Mesenchymal stem cell (in vitro differentiated cells and primary cell): ENCODE measurements at places on chromosomes 13 and 19.

GRCh38 chr13:65943024-65943423 lies 1287.1 kb downstream of the PCDH9 start:
- H3K36me3 ChIP-seq: no peaks in the 10 kb centered on the region
- no peak for DNase-seq
- H3K27ac ChIP-seq: no peak overlapping the region
- H3K4me1 ChIP-seq: no peaks in the 10 kb centered on the region
- no peak overlapping the region for H3K4me3 ChIP-seq

DNA sequence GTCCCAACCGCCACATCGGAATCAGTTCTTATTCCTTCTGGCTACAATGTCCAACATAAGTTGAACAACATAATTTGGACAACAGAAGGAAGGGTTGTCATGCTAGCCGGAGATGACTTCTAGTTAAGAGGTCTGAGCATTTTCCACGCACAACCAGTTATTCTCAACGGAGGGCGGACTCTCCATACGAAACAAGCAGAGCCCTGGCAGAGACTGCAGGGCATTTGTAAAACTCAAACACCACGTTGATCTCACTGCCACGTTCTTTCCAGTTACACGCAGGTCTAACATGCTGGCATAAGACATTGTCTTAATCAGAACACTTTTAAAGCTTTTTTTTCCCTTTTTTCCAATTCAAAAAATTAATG lies 38.3 kb upstream of the DCUN1D2 start:
- no peaks in the 10 kb centered on the region for H3K27me3 ChIP-seq
- no peak overlapping the region for H3K27ac ChIP-seq
- no peak for DNase-seq
- peaks cover 14% of the 10 kb centered on the region for H3K4me1 ChIP-seq
- peaks cover 90% of the 10 kb centered on the region for H3K36me3 ChIP-seq

GRCh38 chr19:7177926-7178325 lies 108.4 kb downstream of the ZNF557 start:
- H3K27me3 ChIP-seq: no peaks in the 10 kb centered on the region
- peaks cover 3% of the 10 kb centered on the region for H3K4me1 ChIP-seq
- H3K27ac ChIP-seq: no peak overlapping the region
- DNase-seq: no peak
- H3K36me3 ChIP-seq: no peaks in the 10 kb centered on the region
- H3K4me3 ChIP-seq: no peak overlapping the region

- H3K4me1 ChIP-seq: peaks cover 34% of the 10 kb centered on the region
- H3K27ac ChIP-seq: peak overlapping the region; percentile 79
- H3K36me3 ChIP-seq: peaks cover 37% of the 10 kb centered on the region
- H3K27me3 ChIP-seq: no peaks in the 10 kb centered on the region
Observed at GRCh38 chr19:927351-927779, 1.5 kb downstream of the ARID3A start.

- H3K4me3 ChIP-seq: no peak within 1 kb of the TSS
- DNase-seq: no peak
- peaks cover 11% of the 10 kb centered on the region for H3K4me1 ChIP-seq
- H3K27me3 ChIP-seq: no peaks in the 10 kb centered on the region
- H3K36me3 ChIP-seq: no peaks in the 10 kb centered on the region
Observed at GRCh38 chr19:44613295-44614178, at the start of gene IGSF23. TSS of gene IGSF23 (plus strand) at chr19:44613563. CDS start at chr19:44613646, 83 bp downstream.

DNA sequence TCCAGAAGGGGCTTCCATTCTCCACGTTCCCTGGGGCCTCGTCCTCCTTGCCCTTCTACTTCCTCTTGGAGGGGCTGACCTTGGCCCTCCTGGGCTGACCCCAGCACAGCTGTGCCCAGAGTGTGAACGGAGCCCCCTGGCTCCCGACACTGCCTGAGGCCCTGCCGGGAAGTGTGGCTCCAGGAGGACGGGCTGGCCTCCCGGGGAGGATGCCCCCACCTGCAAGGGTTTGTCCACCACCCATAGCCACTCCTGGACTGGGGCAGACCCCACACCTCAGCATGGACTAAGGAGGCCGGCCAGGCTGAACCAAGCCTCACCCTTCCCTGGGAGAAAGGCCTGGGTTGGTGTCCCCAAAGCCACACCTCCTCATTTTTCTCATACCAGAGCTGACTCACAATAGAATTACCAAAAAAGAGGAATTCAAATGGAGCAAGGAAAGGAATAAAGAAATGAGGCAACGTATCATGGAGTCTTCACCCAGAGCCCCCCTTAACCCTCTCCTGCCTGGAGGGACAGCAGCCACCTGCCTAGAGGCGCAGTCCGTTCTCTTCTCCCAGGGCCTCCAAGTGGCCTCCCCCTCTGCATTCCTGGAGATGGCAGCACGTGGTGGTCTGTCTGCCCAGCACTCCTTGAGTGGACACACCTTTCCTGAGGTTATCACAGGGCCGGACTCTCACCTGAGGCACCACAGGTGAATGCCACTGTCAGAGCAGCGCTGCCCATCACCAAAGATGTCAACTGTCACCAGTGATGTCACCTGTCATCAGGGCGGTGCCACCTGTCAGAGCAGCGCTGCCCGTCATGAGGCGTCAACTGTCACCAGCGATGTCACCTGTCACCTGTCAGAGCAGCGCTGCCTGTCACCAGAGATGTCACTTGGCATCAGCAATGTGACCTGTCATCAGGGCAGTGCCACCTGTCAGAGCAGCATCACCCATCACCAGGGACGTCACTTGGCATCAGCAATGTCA lies 3.1 kb upstream of the C13orf46 start:
- no peak for DNase-seq
- H3K27ac ChIP-seq: peak overlapping the region; percentile 45
- peaks cover 31% of the 10 kb centered on the region for H3K4me1 ChIP-seq

GRCh38 chr13:63851526-63851925 lies 2435.9 kb upstream of the PCDH20 start:
- H3K36me3 ChIP-seq: no peaks in the 10 kb centered on the region
- peaks cover 4% of the 10 kb centered on the region for H3K4me1 ChIP-seq
- H3K27me3 ChIP-seq: no peaks in the 10 kb centered on the region
- H3K27ac ChIP-seq: peak overlapping the region; percentile 32

GRCh38 chr19:343941-344624 lies 513 bp downstream of the MIER2 start:
- no peaks in the 10 kb centered on the region for H3K27me3 ChIP-seq
- DNase-seq: peak; percentile 54
- peaks cover 37% of the 10 kb centered on the region for H3K4me1 ChIP-seq
- H3K27ac ChIP-seq: no peak overlapping the region
- peaks cover 18% of the 10 kb centered on the region for H3K36me3 ChIP-seq

- DNase-seq: no peak
- no peaks in the 10 kb centered on the region for H3K4me1 ChIP-seq
- H3K36me3 ChIP-seq: no peaks in the 10 kb centered on the region
- no peak overlapping the region for H3K4me3 ChIP-seq
- no peak overlapping the region for H3K27ac ChIP-seq
Observed at GRCh38 chr13:55553701-55554100, 1587.0 kb upstream of the PRR20A start.

DNA sequence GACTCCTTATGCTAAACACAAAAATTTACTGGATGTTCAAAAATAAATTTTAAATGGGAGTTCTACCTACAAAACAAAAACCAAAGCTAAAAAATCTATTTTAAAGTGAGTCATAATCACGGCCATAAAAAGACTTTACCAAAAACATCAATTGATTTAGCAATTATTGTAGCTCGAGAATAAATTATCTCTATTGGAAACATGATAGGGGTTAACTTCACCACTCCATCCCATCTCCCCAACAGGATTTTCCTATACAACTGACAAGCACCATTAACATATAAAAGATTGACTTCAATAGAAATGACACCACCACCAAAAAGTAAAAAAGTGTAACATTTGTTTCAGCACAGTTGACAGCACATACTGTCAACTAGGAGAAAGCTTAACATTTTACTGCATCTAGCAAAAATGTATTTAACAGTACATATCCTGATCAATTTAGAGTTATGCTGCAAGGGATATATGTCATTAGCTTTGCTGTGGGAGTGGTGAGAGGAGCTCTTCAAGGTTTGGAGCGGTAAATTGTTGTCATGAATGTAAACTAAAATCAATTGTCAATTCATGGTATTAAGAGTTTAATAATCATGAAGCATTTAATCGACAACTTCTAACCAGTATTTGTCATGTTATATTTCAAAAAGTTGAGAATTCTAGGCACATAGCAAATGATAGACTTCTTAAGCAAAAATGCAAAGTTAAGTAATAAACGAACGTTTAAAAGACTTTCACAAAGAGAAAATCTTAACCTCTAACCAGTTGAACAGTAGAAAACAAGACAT lies 3.8 kb downstream of the UBL3 start:
- no peaks in the 10 kb centered on the region for H3K27me3 ChIP-seq
- no peak overlapping the region for H3K4me3 ChIP-seq
- H3K27ac ChIP-seq: no peak overlapping the region
- H3K4me1 ChIP-seq: no peaks in the 10 kb centered on the region

GRCh38 chr13:44218501-44219240 lies 155.0 kb upstream of the SERP2 start:
- no peak overlapping the region for H3K27ac ChIP-seq
- no peaks in the 10 kb centered on the region for H3K27me3 ChIP-seq
- DNase-seq: no peak
- H3K36me3 ChIP-seq: no peaks in the 10 kb centered on the region
- no peak overlapping the region for H3K4me3 ChIP-seq

GRCh38 chr13:107649079-107649478 lies 566.3 kb downstream of the LIG4 start:
- H3K27me3 ChIP-seq: no peaks in the 10 kb centered on the region
- H3K4me3 ChIP-seq: no peak overlapping the region
- H3K27ac ChIP-seq: no peak overlapping the region

- no peak for DNase-seq
- peaks cover 33% of the 10 kb centered on the region for H3K4me1 ChIP-seq
- no peaks in the 10 kb centered on the region for H3K27me3 ChIP-seq
- H3K4me3 ChIP-seq: peak overlapping the region; percentile 75
Observed at GRCh38 chr13:113186061-113186900, 22.2 kb downstream of the PCID2 start.

GRCh38 chr19:35790981-35791813 lies 15.8 kb downstream of the ARHGAP33 start:
- no peak overlapping the region for H3K4me3 ChIP-seq
- peaks cover 12% of the 10 kb centered on the region for H3K4me1 ChIP-seq
- H3K27ac ChIP-seq: no peak overlapping the region
- peaks cover 14% of the 10 kb centered on the region for H3K36me3 ChIP-seq

GRCh38 chr19:47183601-47184000 lies 47.4 kb downstream of the BBC3 start:
- H3K4me3 ChIP-seq: peak overlapping the region; percentile 8
- DNase-seq: no peak
- H3K36me3 ChIP-seq: peaks cover 24% of the 10 kb centered on the region
- H3K27ac ChIP-seq: no peak overlapping the region
